ENCODE measurements at places on chromosomes 7 and 10.

- no peak for DNase-seq
Measured at GRCh38 chr7:106347229-106347833, 62.5 kb upstream of the NAMPT start.

DNA sequence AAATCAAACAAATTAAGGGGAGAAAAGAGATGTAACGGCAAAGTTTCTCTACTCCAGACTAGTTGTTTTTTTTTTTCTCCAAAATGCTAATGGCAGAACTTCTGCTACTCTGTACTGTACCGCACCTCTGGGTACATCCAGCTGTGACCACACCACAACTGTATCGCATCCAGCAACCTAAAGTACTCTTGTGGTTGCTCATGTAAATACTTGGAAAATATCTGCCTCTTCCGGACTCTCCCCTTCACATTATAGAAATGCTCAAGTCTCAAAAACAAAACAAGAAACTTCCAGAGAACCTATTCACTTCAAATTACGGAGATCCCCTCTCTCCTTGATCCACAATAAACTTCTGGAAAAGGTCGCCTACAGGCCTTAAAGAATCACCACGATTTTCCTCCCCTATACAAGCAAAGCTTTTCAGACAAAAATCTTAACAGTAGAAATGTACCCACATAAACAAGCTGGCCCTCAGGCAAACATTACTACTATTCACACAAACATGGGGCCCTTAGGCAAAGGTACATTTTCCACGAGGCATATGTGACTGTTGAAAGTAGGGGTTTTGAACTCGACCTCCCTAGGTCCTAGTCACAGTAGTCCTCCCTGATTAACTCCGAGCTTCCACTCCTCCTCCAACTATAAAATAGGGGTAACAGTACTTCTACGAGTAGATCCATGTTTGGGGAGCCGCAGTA, 222.9 kb upstream of the MKLN1 start:
- DNase-seq, result no peak

GRCh38 chr7:29749701-29750321, 56.5 kb upstream of the WIPF3 start:
- no peak for DNase-seq

DNA sequence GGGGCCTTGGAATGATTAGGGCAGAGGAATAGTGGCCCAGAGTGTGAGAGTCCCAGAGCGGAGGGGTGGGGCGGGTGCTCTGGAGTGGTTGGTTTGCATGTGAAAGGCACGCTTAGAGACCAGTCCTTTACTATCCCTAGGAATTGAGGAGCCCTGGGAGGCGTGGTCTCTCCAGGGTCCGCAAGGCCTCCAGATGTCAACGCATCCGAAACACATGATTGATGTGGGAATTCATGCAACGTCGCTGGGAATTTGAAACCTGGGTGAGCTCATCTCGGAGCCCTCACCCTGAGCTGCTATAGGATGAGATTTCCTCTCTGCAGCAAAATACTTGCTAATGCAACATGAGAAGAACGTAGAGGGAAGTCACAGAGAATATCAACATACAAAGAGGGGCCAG, 51.2 kb downstream of the NPTX2 start:
- DNase-seq, result no peak

DNA sequence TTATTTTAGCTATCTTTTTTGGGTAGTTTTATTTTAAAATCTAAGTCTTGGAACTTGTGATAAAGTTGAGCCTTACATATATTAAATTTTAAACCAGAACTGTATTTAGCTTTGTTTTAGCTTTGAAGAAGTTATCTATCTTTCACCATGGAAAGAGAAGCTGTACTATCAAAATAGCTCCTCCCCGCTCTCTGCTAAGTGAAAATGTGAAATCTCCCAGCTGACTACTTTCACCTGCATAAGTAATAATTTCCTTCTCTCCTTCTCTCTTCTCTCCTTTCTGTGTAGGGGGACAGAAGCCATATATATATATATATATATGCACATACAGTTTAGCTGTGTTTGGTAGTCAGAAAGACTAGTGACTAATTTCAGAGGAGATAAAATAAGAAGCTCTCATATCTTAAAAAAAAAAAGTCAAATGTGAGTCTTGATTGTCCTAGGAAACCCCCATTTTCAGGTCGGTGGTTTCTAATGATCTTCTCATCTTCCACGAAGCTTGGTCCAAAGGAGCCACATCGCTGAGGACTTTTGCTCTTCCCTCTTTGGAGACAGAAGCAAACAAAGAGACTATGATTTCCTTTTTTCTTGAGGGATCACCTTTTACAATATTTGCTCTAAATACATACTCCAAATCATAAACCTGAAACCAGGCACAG, 30.6 kb upstream of the GDI2 start:
- DNase-seq, result no peak

DNA sequence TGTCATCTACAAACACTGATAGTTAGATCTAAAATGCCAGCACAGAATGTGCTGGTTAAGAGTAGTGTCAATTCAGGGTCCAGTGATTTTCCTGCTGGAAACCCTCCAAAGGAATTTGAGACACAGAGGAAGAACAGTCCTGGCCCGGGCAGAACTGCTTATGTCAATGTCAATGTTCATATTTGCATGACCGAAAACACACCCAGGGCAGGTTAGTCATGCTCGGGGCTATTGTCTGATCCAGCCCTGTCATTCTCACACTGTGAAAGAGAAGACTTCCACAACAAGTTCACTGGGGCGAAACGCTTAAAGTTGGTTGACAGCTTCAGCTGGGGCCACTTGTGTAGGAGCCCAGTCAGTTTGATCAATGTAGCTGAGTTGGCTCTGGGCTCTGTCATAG, 139.3 kb downstream of the C1GALT1 start:
- no peak for DNase-seq

- DNase-seq, result no peak
Measured at GRCh38 chr10:48653944-48654698, 30.6 kb upstream of the WDFY4 start.

- DNase-seq, result no peak
Measured at GRCh38 chr7:116438267-116438666, 61.3 kb upstream of the CAV2 start.

- DNase-seq, result no peak
Measured at GRCh38 chr10:44786286-44786850, 124.8 kb upstream of the TMEM72 start.

DNA sequence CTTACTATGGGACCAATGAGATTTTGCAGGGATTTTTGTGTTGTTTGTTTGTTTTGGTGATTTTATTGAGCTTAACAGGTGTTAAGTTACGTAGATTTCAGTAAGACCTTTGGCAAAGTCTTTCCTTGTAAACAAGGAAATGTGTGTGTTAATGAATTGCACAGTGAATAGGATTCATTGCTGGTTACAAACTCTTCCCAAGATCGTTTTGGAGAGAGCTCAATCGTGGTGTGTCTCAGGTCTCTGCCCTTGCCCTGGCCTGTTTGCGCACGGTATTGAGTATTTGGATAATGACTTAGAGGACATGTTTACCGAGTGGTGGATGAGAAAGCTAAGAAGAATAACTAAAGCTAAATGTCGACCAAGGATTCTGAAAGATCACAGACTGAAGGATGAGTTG, 41.9 kb downstream of the PRPF18 start:
- DNase-seq, result no peak

GRCh38 chr7:139629392-139630082, 106.1 kb downstream of the CLEC2L start:
- DNase-seq, result no peak

DNA sequence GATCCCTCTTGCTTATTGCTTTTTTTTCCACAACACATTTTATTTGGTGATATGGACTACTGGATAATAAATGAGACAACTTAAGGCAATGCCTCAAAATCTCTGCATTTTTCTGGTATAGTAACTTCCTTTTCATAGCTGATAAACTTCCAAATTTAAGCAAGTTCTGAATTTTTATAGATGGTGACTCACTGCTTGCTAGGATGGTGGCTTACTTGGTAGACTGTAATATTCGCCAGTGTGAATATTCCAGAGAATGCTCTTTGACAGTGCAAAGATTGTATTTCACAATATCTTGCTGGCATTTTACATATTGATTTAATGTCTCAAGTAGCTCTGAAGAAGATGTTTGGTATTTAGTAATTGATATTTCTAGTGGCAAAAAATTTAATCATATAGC, 472.4 kb downstream of the TFEC start:
- DNase-seq, result no peak

- DNase-seq, result peak; percentile 6
Measured at GRCh38 chr7:112665709-112666108, 124.5 kb downstream of the TMEM168 start.
